Mesenteric fat pad (tissue), 1 donor: ENCODE measurements at places on chromosomes 4 and X. TPM values are rescaled to one million over a fixed set of nuclear protein-coding genes. Genes with fewer than 3 reads are reported as not detected.
A peak's percentile ranks its signal among the peaks of the same experiment; 100 is the strongest.

DNA sequence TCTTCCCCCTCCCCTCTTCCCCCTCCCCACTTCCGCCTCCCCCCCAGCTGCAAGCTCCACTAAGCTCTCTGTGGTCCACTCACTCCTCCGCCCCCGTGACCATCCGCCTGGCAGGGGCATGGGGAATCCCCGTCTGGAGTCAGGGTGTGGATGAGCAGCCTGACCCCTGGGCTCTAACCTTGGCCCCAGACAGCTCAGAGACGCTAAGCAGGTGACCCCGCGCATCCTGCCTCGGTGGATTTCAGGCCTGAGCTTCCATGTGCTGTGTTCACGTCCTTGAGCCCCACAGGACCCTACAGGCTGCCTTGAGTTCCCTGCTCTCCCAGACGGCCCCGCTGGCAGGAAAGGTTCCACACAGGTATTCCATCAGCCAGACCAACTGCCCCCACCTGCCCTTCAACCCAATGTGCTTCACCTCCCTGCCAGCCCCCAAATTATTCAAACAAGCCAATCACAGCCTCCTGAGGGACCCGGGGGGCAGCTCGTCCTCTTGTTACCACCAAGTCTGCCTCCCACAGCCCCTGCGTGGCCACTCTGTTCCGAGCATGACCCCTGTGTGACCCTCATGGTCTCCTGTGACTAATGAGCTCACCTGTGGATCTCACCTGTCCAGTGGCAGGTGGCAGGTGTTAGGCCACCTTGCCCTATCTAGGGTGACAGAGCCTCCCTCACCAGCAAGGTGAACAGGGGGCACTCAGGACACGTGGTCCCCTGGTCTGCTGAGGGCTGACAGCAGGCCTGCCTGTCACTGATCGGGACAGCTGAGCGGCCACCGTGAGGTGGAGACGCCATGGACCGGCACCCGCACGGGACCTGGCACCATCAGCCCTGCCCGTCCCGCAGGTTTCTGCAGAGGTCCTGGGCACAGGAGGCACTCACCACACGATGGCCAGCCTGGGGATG, 73.2 kb upstream of the MXD4 start:
- DNase-seq: peak; percentile 65

- no peak for DNase-seq
Observed at GRCh38 chr4:88286897-88287296, 2.5 kb upstream of the PPM1K start.

DNA sequence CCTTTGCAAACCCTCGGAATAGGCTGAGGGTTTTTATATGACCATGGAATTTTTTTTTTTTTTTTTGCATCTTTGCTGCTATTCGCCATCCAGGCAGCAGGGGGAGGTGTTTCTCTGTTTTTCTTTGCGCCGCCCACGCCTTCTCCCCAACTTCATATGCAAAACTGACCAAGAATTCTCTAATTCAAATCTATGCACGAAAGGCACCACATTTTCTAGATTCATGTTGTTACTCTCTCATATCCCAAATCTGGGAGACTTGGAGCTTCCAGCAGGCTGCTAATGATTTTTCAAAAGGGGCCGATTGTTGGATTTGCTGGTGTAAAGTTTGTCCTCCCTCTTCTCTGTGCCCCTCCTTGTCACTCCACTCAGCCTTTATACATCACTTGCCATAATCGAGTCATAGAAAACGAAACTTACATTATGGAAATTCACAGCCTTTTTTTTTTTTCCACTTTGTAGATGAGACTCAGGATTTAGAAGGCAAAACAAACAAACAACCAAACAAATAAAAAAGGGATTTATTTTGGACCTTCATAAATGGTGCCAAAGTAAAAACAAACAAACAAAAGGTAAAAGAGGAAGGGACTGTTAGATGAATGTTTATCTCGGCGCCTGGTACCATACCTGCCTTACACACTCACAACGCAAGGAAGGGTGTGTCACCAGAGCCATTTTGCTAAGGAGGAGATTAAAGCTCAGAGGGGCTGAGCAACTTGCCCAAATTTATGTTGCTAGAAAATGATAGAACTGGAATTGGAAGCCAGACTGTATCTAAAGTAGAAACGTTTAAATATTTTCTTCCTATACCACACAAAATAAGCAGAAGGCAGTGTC, 29.3 kb upstream of the BOD1L1 start:
- no peak for DNase-seq

DNA sequence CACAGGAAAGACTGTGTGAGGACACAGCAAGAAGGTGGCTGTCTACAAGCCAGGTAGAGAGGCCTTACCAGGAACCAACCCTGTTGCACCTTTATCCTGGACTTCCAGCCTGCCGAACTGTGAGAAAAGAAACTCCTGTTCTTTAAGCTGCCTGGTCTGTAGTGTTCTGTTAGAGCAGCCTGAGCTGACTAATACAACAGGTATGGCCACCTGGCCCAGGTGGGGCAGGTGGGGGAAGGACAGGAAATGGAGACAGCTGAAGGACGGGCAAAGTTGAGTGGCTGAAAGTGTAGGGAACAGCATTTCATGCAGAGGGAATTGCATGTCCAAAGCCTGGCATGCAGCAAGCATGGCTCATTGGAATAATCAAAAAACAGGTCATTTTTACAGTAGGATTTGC, 35.1 kb downstream of the CYTL1 start:
- no peak for DNase-seq

DNA sequence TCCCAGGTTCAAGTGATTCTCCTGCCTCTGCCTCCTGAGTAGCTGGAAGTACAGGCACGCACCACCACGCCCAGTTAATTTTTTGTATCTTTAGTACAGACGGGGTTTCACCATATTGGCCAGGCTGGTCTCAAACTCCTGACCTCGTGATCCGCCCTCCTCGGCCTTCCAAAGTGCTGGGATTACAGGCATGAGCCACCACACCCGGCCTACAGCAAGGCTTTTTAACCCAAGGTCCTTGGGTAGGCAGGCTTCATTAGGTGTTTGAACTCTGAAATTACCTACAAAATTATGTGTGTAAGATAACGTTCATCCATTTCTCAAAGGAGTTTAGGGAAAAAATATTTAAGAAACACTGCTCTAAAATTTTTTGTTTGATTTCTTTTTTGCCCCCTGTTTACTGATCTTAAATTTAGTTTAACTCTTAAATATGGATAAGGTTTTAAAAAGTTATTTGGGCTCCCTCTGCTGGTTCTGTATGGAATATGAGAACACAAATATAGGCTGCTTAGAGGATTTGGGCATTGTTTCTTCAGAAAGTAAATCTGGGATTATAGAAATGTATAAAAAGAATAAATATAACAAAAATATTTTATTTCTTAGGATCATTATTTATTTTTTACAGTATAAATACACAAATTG, 92.8 kb downstream of the CBR4 start:
- DNase-seq: no peak

DNA sequence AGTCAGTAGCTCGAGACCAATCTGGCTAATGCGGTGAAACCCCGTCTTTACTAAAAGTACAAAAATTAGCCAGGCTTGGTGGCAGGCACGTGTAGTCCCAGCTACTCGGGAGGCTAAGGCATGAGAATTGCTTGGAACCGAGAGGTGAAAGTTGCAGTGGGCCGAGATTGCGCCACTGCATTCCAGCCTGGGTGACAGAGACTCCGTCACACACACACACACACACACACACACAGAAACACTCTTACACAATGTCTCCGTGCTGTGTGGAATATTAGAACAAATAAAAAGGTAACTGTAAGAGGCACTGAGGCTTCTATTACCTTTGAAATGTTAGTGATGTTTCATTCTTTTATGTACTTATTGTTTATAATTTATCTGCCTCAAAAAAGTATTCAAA, 326.6 kb downstream of the GPAT3 start:
- DNase-seq: no peak

GRCh38 chrX:16771483-16772398, 14.5 kb upstream of the TXLNG start:
- DNase-seq: no peak

DNA sequence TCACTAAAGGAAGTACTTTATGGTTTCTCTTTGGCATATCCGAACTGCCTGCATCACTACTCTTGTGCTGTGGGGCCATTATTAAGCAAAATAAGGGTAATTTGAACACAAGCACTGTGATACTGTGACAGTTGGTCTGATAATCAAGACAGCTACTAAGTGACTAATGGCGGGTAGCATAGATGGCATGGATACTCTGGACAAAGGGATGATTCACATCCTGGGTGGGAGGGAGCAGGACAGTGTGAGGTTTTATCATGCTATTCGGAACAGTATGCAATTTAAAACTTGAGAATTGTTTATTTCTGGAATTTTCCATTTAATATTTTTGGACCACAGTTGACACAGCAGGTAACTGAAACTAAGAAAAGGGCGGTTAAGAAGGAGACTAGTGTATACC, 52.6 kb upstream of the CITED1 start:
- no peak for DNase-seq

DNA sequence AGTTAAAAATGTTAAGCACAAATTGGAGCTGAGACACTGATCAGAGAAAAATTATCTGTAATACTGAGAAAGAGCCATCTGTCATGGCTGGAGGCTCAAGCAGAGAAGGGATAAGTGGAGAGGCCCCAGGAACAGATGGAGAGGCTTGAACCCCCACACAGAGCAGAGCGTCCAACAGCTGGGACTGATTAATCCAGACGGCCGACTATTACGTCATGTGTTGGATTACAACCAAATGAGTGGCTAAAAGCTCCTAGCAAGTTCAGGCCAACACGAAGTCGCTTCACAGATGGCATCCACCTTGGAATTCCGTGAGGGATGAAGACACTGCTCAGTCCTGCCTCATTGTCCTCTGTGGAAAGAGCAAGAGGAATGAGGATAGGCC, 57.7 kb upstream of the ATXN3L start:
- no peak for DNase-seq

DNA sequence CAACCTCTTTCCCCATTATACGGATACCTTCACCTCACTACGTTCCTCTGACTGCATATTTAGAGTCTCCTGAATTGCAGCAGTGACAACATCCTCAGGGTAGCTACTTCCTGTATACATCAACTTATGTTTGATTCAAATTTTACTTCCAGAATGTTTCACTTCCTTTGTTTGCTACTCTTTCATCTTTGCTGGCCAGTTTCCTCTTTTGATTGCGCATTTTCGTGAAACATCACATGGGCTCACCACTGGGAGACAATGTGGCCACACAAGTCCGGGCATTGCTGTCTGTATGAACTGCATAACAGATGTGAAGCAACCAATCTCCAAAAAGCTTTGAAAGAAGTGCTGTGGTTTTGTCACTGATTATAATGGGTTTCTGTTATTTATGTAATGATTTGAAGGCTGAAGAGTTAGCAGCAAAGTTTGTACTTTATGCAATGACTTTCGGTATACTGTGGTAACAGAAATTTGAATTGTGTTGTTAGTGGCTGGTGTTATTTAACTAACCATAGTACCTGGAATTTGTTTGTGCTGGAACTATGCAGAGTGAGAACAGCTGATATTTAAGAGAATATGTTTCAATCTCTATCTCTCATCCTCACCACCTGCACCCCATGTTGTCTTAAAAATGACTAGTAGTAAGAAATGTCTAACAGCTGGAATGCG, 7.4 kb downstream of the SNCA start:
- DNase-seq: no peak

- DNase-seq: no peak
Observed at GRCh38 chr4:40908297-40908696, 158.5 kb downstream of the NSUN7 start.

- DNase-seq: no peak
Observed at GRCh38 chrX:96985046-96985445, 101.3 kb downstream of the RPA4 start.

- DNase-seq: no peak
Observed at GRCh38 chrX:42384956-42385355, 393.0 kb downstream of the PPP1R2C start.

DNA sequence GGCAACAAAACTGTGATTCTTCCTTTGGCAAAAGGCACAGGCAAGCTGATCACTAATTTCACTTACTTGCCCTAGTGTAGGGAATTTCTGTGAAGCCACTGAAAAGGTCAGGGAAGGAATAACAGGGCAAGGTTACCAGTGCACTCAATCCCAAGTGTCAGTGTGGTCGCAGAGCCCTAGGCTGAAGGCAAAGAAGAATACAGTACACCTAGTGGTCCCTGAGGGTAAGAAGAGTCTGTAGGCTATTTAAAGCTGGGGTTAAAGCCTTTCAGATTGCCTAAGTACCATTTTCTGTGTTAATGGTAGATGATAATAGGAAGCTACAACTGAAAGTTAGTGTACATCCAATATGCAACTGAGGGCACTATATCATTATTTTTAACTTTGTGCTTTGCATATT, 173.6 kb upstream of the NRK start:
- no peak for DNase-seq

DNA sequence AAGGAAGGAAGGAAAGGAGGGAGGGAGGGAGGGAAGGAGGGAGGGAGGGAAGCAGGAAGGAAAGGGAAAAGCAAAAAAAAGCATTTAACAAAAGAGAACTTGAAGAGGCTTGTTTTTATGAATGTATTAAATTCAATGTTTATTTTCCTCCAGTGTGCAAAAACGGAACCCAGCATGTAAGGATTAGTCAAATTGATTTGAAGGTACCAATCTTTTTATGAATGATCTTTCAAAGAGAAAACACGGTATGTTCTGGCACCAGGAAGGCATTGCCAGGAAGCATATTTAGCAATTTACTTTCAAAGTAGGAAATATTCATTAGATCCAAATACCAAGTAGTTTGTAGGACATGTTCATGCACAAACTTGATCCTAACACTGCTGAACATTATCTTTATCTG, 453.6 kb downstream of the PDGFC start:
- DNase-seq: no peak

GRCh38 chrX:1026263-1027015, 186.0 kb downstream of the CRLF2 start:
- DNase-seq: no peak

DNA sequence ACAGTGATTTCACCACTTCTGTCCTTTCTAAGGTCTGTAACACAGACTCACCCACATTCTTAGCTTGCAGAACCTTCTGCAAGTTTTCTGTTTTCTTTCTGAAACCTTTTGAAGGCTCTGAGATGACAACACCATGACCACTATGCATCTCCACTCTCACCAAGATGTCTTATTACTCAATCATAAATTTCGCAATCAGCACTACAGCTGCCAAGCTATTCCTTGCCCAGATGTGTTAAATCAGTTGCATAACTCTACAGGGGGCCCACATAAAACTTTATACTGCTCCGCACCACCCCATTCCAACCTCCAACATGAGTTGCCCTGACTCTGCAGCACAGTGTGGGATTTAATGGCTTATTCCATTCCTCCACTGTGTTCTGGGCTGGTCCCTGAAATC, 229.9 kb downstream of the COL25A1 start:
- DNase-seq: no peak

- no peak for DNase-seq
Observed at GRCh38 chr4:28391877-28392276, 1531.2 kb downstream of the STIM2 start.

DNA sequence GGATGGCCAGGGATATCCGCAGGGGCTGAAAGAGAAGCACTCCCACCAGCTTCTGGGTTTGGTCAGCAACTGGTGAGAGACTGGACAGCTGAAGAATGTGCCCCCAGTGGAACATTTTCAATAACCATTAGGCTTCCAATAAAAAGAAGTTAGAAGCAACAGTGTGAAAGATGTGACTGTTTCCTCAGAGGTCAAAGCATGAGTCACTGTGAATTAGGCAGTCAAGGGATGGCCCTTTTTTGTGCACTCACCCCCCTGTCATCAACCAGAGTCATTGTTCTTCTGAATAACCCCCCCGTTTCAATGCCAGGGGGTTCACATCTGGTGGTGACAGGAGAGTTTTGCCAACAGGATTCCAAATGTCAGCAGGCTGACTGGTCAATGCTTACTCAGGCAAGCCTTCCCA, 74.6 kb upstream of the SH3RF1 start:
- DNase-seq: no peak

The GLRA3 gene
- not detected for total RNA-seq

The MAGEA1 gene
- not detected for total RNA-seq

The DKK2 gene
- total RNA-seq: 0.77 TPM

The SPIN2B gene
- total RNA-seq: 15.0 TPM

The NRK gene
- 0.96 TPM for total RNA-seq

The ERVMER34-1 gene
- not detected for total RNA-seq

The PPARGC1A gene
- 9.7 TPM for total RNA-seq
